AG09319 (cell line): ENCODE measurements at places on chromosomes 7 and 10.
A peak's percentile ranks its signal among the peaks of the same experiment; 100 is the strongest.

DNA sequence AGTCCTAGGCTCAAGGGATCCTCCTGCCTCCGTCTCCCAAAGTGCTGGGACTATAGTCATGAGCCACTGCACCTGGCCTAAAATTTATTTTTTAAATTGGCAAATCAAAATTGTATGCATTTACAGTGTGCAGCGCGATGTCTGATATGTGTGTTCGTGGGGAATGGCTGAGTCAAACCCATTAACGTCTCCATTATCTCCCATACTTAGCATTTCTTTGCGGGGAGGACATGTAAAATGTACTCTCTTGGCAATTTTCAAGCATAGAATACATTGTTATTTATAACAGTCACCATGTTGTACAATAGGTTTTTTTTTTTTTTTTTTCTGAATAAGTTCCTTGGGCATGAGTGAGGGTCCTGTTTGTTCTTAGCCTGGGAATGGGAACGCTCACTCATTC, 3.8 kb downstream of the TMEM184A start:
- no peak for DNase-seq

- no peak for DNase-seq
These were observed 337.5 kb upstream of the KAT6B start for GRCh38 chr10:74488907-74489306.

- DNase-seq = no peak
These were observed 21.7 kb downstream of the DOCK4 start for GRCh38 chr7:112184455-112184854.

DNA sequence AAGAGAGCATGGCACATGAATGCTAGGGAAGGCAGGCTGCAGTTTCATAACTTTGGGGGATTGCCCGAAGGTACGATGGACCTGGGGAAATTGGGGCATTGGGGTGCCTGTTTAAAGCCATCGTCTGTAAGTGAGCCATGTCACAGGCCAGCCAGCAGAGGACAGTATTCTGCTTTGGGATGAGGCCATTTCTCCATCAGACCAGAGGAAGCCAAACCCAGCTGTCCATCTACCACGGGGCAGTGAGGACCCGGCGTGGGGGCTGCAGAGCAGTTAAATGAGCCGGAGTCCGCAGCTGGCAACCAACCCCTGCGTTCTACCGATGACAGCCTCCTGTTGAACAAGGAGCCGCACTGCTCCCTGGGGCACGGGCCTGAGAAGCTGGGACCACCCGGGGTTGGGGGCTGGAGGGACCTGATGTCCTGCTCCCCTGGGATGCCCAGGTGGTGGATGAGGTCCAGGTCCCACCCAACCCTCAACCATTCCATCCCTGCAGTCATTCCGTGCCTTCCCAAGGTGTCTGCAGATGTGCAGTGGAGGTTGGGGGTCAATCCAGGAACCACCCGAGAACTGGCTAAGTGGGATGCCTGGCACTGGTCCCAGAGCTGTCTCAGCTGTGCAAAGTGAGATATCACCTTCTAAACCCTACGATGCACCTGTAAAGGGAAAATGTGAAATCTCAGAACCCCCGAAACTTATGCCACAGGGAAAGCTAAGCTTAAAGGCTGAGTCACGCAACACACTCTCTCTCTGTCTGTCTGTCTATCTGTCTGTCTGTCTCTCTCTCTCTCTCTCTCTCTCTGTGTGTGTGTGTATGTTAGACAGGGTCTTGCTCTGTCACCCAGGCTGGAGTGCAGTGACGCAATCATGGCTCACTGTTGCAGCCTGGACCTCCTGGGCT, 12.1 kb upstream of the RHBDD2 start:
- peak; percentile 25 for DNase-seq

DNA sequence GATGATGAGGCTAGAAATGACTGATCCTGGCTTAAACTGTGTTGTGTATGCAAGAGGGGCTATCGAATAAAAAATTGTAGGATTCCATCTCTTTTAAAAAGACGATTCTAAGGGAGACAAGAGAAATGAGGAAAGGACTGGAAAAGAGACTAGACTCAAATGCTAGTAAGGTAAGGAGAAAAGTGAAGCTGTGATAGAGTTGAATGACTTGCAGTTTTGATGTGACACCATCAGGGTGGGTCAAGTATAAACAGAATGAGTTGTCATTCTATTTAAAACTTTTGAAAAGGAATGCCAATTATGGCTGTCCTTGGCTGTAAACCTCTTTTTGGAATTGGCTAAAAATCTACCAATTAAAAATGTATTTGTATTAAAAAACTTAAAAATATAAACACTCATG, 184.5 kb upstream of the PHF14 start:
- no peak for DNase-seq

DNA sequence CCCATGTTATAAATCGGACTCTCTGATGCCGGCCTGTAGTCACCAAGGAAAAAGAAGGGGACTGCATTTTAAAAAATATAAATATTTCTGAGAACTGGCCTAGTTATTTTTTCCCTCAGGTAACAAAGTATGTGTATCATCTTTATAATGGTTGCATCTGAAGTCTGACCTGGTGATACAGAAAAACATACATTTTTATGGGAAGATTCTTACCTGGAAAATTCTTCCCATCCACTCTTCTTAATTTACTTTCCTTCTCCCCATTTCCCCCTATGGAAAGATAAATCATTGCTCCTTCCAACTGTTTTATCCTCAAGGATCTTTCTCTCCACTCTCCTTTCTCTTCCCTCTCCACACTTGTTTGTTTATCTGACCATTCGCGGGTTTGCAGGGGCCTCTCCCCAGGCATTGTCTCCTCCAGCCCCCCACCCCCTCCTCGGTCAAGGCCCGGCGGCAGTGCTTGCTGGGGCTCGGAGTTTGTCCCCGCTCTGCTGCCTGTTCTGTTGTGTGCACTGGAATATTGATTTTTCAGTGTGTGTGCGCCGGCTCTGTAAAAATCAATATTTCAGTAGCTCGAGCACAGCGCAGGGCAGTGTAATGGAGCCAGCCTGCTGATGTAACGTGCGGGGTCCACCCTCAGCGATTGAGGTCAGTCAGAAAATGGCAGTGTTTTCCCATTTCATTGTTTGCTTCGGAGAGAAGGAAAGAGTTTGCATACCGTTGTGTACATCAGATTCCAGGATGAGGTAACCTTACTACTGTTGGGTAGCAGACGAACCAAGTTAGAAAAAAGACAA, 199.5 kb upstream of the NFE2L3 start:
- no peak for DNase-seq

DNA sequence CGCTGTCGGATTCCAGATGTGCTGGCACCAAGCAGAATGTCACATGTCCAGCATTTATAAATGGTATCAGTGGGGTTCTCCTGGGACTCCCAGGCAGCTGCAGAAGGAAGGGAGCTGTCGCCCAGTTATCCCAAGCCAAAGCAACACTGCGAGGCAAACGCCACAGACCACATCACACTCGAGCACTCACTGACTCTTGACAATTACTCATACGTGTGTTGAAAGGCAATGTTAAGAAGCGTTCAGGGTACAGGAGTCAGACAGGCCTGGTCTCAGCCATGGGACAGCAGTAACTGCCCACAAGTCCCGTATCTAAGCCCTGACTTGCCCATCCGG, 113.4 kb downstream of the DIP2C start:
- DNase-seq = no peak

DNA sequence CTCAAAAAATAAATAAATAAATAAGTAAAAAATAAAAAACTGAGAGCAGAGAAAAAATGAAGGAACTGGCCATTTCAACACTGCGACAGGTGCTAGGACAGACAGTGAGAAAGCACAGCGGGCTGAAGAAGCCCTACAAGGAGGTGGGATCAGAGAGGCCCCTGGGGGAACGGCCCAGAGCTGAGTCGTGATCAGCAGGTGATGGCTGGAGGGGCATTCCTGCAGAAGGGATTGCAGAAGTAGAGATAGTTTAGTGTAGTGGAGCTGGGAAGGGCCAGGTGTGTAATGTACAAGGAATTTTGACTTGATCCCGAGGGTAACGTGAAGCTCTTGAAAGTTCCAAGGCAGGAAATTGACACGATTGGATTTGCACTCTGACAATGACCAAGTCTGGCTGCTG, 112.1 kb downstream of the CUL2 start:
- DNase-seq = no peak

DNA sequence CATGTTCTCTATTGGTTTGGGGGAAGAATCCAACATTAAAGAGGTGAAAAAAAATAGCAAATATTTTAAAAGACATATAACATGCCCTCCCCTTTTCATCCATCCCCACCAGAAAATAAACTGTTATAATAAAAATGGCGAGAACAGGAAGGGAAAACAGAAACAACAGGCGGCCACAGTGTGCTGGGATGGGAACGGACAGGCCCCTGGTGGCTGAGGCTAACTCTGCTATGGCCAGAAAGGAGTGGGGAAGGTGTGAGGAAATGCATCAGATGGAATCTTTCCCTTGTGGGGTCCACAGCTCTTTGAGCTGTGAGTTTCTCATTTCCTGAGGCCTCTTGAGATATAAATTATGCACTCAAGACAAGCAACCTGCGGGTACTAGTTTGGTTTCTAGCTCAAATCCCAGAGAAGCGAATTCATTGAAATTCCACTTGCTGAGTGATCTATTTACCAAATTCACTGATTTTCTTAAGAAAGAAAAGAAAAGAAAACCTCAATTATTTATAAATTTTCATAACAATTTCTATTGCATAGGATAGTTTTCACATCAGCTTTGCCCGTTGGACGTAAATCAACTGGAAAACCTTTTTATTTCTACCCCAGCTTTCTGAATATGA, 139.5 kb downstream of the BMPER start:
- no peak for DNase-seq

GRCh38 chr10:84499846-84500245, 171.5 kb downstream of the CCSER2 start:
- no peak for DNase-seq

GRCh38 chr7:66741-67140, 125.6 kb upstream of the FAM20C start:
- no peak for DNase-seq

DNA sequence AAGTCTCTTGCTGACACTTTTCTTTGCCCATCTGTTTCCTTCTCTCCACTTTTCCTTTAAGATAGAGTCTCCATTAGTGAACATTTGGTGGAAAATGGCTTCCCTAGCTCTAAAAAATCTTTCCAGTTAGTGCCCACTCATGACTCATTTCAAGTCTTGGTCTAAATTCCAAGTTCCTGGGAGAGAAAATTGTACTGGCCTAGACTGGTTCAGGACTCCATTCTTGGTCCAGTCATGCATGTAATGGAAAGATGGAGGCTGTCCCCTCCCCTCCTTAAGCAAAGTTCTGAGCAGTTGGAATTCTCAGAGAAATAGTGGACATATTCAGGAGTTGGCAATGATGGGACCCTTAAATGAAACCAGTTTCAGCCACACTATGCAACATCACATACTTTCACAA, 3.8 kb upstream of the ALDH18A1 start:
- DNase-seq = no peak

DNA sequence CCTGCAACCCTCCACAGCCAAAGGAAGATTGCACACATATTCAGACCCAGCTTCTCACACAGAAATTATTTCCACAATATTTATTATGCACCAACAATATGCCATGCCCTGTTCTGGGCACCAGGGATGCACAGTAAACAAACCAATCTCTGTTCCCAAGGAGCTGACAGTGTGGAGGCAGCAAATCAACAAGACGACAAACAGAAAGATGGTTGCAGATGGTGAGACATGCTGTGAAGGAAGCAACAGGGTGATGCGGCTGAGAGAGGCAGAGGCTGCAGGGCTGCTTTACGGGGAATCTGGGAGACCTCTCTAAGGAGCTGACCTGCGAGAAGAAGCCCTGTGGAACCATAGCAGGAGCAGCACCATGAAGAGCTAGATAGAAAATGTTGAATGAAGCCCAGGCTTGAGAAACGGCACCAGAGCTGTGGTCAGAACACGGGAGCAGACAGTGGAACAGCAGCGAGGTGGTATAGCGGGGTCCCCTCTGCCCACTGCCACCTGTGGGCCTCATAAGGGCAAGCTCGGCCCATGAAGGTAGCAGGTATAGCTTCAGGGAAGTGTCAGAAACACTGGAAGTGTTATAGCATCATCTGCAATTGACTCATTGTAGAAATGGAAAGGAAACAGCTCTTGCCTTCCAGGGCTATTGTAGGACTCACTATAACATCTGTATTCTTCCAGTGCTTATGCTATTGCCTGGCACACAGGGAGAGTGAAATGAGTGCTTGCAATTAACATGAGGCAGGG, 17.4 kb downstream of the RBP3 start:
- no peak for DNase-seq

- DNase-seq = no peak
These were observed 170.2 kb upstream of the PITRM1 start for GRCh38 chr10:3342771-3343170.

DNA sequence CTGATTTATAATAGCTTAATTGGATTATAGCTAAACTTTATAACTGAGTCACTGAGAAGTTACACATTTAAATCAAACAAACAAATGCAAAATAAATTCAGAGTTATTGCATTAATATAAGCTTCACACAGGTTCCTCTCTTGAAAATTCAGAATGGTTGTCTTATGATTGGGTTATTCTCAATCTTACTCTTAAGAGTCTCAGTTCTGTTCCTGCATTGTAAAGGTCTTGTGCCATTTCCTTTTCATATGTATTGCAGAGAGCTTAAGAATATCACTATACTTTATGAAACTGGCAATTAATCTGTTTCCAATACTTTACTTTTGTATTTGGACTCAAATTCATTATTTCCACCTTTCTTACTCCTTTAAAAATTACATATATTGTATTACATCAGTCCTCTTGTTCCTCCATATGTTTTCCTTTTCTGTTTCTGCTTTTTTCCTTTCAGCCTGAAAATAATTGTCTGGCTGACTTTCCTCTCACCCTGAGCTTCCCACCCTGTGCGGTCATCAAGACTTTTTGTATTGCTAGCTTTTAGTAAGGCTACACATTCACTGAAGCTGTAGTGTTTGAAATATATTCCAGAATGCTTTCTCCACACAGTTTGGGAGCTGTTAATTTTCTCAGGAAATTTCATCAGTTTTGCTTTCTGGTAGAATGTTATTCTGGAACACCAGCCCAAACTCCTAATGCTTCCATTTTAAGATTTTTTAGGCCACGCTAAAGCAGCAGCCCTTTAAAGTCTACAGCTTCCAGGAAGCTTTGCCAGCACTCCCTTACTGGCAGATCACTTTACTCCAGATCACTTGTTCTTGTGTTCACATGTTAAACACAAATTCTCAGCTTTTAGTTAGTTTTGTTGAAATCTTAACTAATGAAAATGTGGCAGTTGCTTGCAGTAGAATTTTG, 139.4 kb downstream of the KCND2 start:
- DNase-seq = no peak

DNA sequence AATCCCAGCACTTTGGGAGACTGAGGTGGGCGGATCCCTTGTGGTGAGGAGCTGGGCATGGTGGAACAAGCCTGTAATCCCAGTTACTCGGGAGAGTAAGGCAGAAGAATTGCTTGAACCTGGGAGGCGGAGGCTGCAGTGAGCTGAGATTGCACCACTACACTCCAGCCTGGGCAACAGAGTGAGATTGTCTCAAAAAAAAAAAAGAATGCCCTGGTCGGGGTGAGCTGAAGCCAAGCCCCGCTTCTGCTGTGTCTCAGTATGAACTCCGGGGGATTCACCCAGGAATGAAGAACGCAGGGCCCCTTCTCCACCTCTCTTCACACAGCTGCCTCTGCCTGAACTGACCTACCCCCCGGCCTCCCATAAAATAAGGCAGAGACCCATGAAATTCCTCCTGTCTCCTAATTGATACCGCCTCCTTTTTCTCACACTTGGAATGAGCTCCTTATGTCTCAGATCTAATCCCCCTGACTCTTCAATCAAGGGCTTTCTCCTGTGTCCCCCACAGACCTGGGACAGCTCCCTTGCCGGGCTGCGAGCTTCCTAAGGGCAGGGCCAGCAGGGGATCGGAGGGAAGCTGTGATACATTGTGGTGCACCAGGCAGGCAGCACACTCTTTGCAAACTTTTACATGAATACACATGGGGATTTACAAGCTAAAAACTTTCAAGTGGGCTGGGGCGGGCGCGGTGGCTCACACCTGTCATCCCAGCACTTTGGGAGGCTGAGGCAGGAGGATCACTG, 911 bp upstream of the ZP3 start:
- DNase-seq = no peak
